ENCODE measurements at places on chromosomes 16 and 17.

DNA sequence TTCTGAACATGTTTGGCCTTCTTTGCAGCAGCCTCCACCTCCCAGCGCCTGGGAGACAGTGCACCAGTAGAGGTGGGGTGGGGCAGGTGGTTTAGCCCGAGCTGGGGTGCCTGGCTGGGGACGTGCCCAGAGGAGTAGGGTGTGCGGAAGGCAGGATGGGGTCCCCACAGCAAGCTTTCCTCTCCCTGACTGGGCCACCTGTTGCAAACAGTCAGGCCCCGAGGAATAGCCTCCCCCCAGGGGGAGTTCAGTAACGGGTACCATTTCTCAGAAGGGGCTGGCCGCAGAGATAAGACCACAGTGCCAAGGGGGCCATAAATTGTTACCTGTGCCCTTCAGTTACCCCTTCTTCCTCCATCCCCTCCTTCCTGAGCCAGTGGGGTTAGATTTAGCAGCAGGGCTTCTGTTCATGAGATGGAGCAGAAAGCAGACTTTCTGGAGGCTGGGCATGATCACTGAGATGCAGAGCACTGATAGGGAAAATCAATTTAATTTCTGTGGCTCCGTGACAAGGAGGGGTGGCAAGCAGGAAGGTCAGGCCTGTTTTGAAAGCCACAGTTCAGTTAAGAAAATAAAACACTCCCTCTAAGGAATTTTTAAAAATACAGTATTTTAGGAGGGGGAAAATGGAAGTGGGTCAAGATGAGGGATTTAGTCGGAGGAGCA lies 181.9 kb downstream of the MSI2 start:
- no peak for DNase-seq
- H3K27ac ChIP-seq: no peak overlapping the region
- no peaks in the 10 kb centered on the region for H3K27me3 ChIP-seq
- H3K36me3 ChIP-seq: no peaks in the 10 kb centered on the region
- H3K4me3 ChIP-seq: no peak overlapping the region

GRCh38 chr17:1710807-1711553 lies 803 bp upstream of the TLCD2 start:
- peaks cover 43% of the 10 kb centered on the region for H3K36me3 ChIP-seq
- H3K27ac ChIP-seq: peak overlapping the region; percentile 98
- DNase-seq: no peak

DNA sequence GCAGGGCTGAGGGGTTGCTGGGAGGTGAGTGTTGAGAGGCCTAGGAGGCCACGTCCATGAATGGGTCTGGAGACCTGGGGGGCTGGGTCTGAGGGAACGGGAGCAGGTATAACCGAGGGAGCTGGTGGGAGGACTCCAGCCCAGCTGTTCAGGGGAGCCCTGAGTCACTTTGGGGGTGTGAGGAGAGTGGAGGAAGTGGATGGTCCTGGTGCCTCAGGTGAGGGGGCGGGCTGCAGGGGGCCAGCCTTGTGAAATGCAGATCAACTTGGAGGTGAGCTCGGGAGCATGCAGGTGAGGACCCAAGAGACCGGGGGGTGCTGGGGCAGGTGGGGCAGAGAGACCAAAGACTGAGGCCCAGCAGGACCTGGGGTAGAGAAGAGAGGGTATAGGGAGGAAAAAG lies 79.6 kb downstream of the KCNJ12 start:
- H3K36me3 ChIP-seq: no peaks in the 10 kb centered on the region
- no peak for DNase-seq

GRCh38 chr16:58187092-58187491 lies 10.8 kb downstream of the CSNK2A2 start:
- H3K27ac ChIP-seq: no peak overlapping the region
- peaks cover 79% of the 10 kb centered on the region for H3K36me3 ChIP-seq
- no peaks in the 10 kb centered on the region for H3K27me3 ChIP-seq
- no peak for DNase-seq

DNA sequence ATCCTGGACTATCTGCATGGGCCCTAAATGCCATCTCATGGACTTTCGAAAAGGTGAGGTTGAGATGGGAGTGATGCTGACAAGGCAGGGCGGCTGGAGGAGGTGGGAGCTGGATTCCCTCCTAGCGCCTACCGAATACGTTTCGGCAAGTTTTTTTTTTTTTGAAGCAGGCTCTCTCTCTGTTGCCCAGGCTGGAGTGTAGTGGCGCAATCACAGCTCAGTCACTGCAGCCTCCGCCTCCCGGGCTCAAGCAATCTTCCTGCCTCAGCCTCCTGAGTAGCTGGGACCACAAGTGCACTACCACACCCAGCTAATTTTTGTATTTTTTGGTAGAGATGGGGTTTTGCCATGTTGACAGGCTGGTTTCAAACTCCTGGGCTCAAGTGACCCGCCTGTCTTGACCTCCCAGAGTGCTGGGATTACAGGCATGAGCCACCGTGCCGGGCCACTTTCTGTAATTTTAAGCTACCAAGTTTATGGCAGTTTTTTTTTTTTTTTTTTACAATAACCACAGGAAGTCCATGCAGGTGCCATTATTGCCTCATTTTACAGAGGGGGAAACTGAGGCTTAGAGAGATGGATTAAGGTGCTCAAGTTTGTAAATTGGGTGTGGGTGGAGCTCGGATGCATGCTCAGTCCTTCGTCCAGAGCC lies 246.4 kb downstream of the PRKCA start:
- H3K27me3 ChIP-seq: no peaks in the 10 kb centered on the region
- H3K36me3 ChIP-seq: no peaks in the 10 kb centered on the region
- no peak overlapping the region for H3K4me3 ChIP-seq
- H3K27ac ChIP-seq: no peak overlapping the region
- no peaks in the 10 kb centered on the region for H3K4me1 ChIP-seq

DNA sequence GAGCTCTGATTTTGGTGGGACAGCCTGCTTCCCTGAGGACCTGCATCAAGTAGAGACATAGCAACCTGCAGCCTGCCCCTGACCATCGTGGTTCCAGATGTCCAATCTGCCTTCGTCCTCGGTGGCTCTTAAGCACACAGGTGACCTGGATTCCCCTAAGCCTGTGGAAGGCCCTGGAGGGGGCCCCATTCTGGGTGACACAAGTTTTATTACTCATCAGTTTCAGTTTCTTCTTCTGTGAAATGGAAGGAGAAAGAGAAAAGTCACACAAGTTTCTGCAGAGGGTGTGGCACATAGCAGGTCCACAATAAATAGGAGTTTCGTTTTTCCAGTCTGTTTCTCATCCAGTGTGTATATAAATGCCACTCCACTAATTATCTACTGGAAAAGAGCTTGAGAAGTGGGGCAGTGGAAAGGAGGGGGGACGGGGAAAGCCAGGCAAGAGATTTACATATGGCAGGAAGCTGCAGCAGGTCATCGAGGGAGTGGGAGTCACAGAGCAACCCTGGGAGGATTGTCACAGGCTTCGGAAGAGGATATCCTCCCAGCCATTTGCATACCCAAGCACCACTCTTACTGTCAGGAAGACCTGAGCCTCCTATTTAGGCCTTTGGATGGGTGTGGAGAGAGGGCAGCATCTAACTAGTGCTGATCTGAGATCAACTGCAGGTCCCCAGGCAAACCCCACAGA lies 10.0 kb upstream of the NOS2 start:
- H3K4me1 ChIP-seq: peaks cover 5% of the 10 kb centered on the region
- no peaks in the 10 kb centered on the region for H3K27me3 ChIP-seq
- no peak for DNase-seq
- no peak overlapping the region for H3K27ac ChIP-seq
- no peak overlapping the region for H3K4me3 ChIP-seq
- no peaks in the 10 kb centered on the region for H3K36me3 ChIP-seq

DNA sequence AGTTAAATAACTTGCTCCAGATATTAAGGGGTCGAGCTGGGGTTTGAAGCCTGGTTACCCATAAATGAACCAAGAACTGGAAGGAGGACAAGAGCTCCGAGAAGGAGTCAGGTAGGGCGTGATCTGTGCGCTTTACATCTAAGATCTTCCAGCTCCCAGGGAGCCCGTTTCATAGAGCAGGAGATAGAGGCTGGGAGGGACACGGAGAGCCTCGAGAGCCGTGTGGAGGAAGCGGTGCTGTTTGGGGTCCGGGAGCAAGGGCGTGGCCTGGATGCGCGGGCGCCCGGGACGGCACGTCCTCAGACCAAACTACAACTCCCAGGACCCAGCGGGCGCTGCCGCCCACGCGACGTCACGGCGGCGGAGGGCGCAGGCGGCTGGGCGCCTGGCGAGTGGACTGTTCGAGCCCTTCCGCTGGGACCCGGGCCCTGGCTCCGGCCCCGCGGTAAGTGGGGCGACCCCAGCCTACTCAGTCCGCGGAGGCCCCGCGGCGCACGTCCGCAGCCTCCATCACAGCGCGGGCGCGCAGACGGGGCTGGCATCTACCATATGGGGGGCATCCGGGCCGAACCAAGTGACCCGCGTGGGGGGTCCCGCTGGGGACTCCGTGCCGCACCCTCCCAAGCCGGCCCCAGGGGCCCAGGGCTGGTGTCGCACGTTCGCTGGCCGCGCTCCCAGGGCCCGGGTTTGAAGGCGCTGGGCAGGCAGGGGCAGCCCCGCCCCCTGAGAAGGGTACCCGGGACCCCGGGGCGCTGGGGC lies at the start of gene BCKDK:
Gene BCKDK (plus strand): TSS at position 352 of the 759 bp plus-strand sequence. CDS start 838 bp downstream, outside the sequence.
- no peaks in the 10 kb centered on the region for H3K27me3 ChIP-seq
- peak; percentile 66 for DNase-seq
- peaks cover 33% of the 10 kb centered on the region for H3K36me3 ChIP-seq
- H3K4me1 ChIP-seq: peaks cover 23% of the 10 kb centered on the region
- peak within 1 kb of the TSS; percentile 98 for H3K27ac ChIP-seq
- peak within 1 kb of the TSS; percentile 93 for H3K4me3 ChIP-seq

DNA sequence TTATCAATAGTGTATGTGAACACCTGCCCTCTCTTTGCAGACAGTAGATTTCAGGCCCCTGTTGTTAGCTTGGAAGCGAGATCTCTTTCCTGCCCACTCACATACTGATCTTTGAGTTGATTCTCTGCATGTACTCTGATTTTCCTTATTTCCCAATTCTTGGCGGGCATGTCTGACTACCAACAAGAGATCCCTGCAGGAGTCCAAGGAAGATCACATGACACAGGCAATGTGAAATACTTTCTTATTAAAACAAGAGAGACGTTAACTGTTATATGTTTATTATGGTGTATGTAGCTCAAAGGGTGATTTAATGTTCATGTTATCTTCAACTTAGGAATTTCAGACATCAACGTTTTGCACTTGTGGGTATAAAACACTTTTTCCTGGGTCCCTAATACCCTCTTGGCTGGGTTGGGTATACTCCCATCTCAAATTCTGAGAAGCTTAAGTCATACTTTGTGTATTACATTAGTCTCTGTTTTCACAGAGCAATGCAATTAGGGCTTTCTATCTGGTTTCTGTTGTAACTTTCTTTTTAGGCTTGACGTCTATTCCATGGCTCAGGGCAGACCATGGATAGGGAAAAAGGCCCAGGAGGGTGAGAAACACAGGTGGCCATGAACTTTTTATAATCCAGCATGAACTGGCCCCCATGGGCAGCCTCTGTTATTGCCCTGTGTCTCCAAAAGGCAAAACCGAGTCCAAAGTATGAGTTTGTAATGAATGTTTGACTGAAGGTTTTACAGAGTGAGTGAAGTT lies 32.2 kb downstream of the HSD17B2 start:
- H3K4me1 ChIP-seq: no peaks in the 10 kb centered on the region
- no peaks in the 10 kb centered on the region for H3K36me3 ChIP-seq
- H3K4me3 ChIP-seq: no peak overlapping the region
- DNase-seq: no peak
- H3K27ac ChIP-seq: no peak overlapping the region

- H3K27me3 ChIP-seq: no peaks in the 10 kb centered on the region
- H3K36me3 ChIP-seq: peaks cover 32% of the 10 kb centered on the region
- H3K4me1 ChIP-seq: no peaks in the 10 kb centered on the region
- H3K27ac ChIP-seq: no peak overlapping the region
Observed at GRCh38 chr17:14211801-14212200, 24.9 kb downstream of the CDRT15 start.

DNA sequence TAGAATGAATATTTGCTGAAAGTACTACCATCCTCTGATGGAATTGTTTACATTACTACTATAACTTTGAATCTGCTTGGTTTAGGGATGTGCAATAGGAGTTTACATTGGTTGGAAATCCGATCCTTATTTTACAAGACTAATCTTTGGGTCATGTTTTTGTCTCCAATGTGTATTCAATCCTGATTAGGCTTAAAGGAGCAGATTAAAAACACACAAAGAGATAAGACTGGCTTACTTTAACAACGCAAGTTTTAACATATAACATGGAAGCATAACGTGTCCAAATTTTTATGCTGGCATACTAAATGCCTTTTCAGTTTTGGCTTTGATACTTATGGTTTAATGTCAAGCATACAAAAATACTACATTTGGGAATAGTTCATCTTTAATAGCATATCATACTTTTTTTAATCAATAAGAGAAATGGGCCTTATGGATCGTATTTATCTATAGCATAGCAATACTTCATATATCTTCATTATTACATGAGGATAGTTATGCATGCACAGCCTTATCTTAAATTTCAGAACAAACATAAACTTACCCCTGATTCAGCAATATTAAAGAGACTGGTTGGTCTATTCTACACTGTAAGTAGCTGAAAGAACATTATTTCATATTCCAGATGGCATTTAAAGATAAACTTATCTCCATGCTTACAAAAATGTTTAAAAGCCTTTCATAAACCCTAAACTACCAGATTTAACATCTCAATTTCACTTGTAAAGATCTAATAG lies 69.9 kb upstream of the NACA2 start:
- H3K27me3 ChIP-seq: no peaks in the 10 kb centered on the region
- H3K4me1 ChIP-seq: no peaks in the 10 kb centered on the region
- H3K4me3 ChIP-seq: no peak overlapping the region
- no peak overlapping the region for H3K27ac ChIP-seq

DNA sequence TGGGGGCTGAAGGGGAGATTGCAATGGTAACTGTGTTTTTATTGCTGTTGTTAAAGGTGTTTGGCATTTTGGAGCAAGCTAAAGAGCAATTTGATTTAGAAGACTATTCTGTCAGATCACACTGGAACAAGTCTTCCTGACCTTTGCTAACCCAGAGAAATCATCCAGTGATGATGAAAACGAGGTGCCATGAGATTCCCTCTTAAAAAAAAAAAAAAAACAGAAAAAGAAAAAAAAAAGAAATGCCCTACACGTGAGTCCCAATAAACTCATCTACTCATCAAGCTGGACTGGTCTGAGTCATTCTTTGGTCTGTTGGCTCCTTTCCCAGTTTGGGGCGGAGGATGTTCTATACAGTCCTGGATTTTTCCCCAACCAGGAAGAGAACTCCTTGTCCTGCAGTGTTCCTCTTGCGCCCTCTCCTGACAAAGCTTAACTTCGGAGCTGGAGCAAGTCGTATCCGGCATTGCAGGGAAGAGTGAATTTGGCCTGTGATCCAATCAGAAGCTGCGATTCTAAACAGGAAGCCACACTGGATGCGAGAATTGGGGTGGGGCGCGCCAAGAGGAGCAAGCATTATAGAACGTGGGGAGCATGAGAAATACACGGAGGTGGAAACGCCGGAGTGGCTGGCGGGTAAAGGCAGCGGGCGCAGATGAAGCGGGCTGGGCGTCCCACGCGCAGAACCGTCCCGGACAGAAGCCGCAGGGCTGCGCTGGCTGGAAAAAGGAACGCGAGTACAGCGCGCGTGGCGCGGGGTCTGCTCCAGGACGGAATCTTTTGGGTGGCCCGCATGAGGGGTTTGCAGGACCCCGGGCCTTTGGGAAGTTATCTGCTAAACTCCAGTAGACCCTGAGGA lies 22.4 kb upstream of the CRYM start:
- DNase-seq: peak; percentile 100
- H3K4me3 ChIP-seq: peak overlapping the region; percentile 89
- no peaks in the 10 kb centered on the region for H3K36me3 ChIP-seq
- no peaks in the 10 kb centered on the region for H3K27me3 ChIP-seq
- no peaks in the 10 kb centered on the region for H3K4me1 ChIP-seq

GRCh38 chr17:42676424-42677011 lies at the start of gene PLEKHH3:
Gene PLEKHH3, minus strand, starts transcription at chr17:42676994. Its CDS starts 431 bp downstream, at chr17:42676563.
- DNase-seq: no peak
- H3K27me3 ChIP-seq: no peaks in the 10 kb centered on the region
- peak within 1 kb of the TSS; percentile 100 for H3K4me3 ChIP-seq
- H3K4me1 ChIP-seq: peaks cover 53% of the 10 kb centered on the region
- peak within 1 kb of the TSS; percentile 97 for H3K27ac ChIP-seq
- peaks cover 18% of the 10 kb centered on the region for H3K36me3 ChIP-seq

All from tibial artery (tissue), 4 donors.